ENCODE measurements at places on chromosomes 6 and 20.

GRCh38 chr6:123945386-123945785 lies 141.7 kb downstream of the NKAIN2 start:
- DNase-seq: no peak

DNA sequence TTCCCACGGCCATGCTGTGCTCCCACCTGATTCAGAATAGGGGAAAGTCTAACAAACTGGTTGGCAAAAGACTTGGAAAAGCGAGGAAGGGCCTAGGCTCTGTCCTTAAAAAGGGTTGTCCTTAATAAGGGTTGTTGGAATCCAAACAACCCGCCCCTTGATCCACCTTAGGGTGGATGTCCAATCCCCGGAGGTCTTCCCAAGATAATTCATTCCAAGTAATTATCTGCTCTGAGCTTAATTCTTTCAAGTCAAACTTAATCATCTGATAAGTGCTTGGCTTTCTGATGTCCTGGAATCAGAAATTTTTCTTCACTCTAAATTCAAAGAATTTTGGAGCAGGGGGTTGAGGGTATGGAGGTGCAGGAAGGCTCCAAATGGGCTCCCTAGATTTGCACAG lies at the start of gene KHDC1L:
Gene KHDC1L, minus strand, starts transcription at position 101 of the 400 bp plus-strand sequence. Its CDS starts 88 bp downstream, at position 13.
- DNase-seq: no peak

DNA sequence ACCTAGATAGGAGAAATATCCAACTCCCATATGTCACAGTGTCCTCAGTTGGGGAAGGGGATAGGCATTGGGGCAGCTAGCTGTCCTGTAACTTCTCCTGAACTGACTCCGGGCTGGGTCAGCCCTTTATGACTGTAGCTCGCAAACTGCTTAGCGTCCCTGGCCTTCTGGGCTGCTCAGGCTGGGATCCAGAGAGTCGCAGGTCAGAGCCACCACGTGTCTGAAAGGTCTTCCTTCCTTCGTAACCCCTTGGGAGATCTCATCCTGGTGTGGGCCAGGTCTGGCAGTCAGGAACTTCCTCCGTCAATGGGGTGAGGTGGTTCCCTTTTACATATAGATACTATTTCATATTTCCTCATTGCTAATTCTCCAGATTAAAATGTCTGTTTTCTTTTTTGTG lies 28.8 kb upstream of the HINT3 start:
- DNase-seq: no peak

GRCh38 chr6:71045296-71045695 lies 88.4 kb upstream of the B3GAT2 start:
- no peak for DNase-seq

GRCh38 chr6:33197431-33198048 lies 2.9 kb downstream of the RXRB start:
- DNase-seq: no peak

DNA sequence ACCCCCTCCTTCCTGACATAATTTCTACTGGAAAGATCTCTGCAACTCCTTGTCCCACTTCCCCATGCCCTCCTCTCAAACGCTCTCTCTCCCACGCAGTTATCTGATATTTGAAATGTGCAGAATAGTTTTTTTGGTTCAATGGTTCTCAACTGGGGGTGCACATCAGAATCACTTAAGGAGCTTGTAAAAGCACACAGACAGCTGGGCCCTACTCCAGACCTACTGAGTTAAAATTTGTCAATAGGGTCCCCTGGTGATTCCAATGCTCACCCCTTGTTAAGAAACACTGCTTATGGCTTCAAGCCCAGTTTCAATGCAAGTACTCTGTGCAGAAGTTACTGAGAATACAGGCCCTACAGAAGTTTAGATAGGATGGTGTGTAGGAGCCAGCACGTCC lies 45.2 kb upstream of the KCNK16 start:
- DNase-seq: no peak
